MCF 10A (cell line): ENCODE measurements at places on chromosomes 5 and 9. TPM values are rescaled to one million over a fixed set of nuclear protein-coding genes. Genes with fewer than 3 reads are reported as not detected.
A peak's percentile ranks its signal among the peaks of the same experiment; 100 is the strongest.

GRCh38 chr9:93458712-93459111, 5.3 kb upstream of the FAM120AOS start:
- H3K4me1 ChIP-seq: peaks cover 54% of the 10 kb centered on the region
- H3K27ac ChIP-seq: no peak overlapping the region
- H3K4me3 ChIP-seq: peak overlapping the region; percentile 5
- peak; percentile 22 for DNase-seq

- no peak overlapping the region for H3K4me3 ChIP-seq
- H3K36me3 ChIP-seq: no peaks in the 10 kb centered on the region
- DNase-seq: no peak
- H3K27me3 ChIP-seq: no peaks in the 10 kb centered on the region
- no peak overlapping the region for H3K27ac ChIP-seq
- no peaks in the 10 kb centered on the region for H3K4me1 ChIP-seq
These were observed 163.7 kb downstream of the GAPVD1 start for GRCh38 chr9:125425170-125425897.

DNA sequence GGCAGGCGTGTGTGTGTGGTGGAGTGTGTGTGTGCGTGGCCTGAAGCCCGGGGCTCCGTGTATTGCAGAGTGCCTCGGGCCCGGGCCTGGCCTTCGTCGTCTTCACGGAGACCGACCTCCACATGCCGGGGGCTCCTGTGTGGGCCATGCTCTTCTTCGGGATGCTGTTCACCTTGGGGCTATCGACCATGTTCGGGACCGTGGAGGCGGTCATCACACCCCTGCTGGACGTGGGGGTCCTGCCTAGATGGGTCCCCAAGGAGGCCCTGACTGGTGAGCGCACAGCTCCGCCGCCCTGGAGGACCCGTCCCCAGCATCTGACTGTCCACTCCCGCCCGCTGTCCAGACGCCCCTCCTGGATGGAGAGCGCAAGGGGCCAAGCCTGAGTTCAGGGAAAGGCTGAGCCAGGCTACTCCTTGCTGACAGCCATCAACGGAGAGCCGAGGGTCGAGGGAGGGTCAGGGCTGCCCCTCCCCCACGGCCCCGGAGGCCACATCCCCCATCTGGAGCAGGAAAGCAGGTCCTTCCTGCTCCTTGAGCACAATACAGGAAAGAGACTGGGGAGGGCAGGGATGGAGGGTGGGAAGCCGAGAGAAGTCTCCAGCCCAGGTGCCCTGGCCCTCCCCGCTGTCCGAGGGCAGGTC, 18.4 kb downstream of the SLC6A18 start:
- H3K27me3 ChIP-seq: peaks cover 12% of the 10 kb centered on the region
- H3K36me3 ChIP-seq: no peaks in the 10 kb centered on the region
- DNase-seq: no peak
- H3K4me1 ChIP-seq: peaks cover 6% of the 10 kb centered on the region

Gene IRX1
- 13.8 and 15.5 TPM in 2 replicates for total RNA-seq

DNA sequence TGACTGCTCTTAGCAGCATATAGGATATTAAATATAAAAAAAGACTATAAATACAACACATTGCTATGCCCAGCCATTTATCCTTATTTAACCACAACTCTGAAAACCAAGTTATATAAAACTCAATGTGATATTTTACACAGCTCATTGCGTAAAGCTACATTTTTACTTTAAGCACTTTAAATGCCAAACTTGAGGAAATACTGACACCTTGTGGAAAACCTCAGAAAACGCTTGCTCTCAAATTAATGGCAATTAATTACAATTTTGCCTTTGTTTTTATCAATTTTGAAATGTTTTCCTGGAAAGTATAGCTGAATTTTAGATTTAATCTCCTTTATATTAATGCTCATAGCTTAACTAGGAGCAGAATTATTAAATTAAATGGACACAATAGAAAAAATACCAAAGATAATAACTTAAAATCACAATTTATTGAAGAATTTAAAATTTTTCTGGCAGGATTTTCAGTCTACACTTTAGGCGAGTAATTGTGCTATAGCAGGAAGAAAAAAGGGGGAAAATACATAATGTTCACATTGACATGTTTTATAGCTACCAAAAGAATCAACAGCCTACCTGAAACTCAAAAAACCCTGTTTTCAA, 25.2 kb upstream of the PLAC8L1 start:
- H3K4me3 ChIP-seq: no peak overlapping the region
- H3K4me1 ChIP-seq: no peaks in the 10 kb centered on the region
- no peaks in the 10 kb centered on the region for H3K27me3 ChIP-seq
- DNase-seq: peak; percentile 59

DNA sequence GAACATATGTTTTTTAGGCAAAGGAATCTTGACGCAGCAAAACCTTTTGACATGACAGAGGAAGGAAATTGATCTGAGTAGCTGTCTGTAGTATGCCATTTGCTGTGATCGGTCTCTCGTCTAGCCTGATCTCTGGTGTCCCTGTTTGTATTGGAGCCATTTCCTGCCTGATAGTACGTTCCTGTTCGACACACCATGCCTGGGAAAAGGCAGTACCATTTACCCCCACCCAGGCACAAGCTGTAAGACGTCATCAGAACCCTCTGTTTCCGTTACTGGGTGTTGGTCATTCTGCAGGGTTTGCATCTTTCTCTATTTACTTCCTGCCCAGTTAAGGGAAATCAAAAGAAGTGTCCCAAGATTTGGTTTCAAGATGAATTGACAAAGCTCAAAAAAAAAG, 129.7 kb downstream of the CEMIP2 start:
- no peak overlapping the region for H3K27ac ChIP-seq
- H3K27me3 ChIP-seq: no peaks in the 10 kb centered on the region
- no peaks in the 10 kb centered on the region for H3K36me3 ChIP-seq
- H3K4me1 ChIP-seq: no peaks in the 10 kb centered on the region

DNA sequence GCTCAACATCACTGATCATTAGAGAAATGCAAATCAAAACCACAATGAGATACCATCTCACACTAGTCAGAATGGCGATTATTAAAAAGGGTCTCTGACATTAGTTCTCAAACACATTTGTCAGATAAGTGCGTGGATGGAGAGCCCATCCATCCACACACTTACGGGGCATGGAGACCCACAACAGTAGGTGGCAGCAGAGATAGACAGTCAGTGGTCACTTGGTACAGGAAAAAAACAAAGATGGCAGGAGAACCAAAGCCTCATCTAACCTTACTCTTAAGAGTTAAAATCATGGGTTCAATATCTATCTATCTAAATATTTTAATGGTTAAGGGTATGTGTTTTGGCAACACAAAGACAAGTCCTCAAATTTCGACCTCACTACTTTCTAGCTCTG, 1378.7 kb upstream of the C9orf72 start:
- H3K4me1 ChIP-seq: no peaks in the 10 kb centered on the region
- DNase-seq: peak; percentile 8
- H3K4me3 ChIP-seq: no peak overlapping the region
- H3K27me3 ChIP-seq: no peaks in the 10 kb centered on the region

DNA sequence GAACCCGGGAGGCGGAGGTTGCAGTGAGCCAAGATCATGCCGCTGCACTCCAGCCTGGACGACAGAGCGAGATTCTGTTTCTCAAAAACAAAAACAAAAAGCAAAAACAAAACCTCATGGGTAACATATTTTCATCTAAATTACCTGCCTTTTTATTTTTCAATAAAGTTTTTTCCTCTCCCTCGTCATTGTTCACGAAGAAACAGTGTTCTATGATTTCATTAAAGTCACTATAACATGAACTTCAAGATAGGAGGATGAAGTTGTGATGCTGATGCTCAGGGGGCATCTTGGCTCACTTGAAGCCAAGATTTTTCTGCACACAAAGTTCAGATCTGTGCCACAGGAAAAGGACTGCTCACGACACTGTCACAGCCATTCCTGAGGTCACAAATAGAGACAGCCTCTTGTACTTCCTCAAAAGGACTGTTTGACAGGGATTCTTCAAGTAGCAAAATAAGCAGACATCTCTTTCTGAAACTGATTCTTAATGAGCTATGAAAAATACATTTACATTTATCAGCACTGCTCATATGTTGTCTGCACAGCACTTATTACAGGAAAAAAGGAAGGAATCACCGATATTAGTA, 16.1 kb downstream of the NIPSNAP3B start:
- no peaks in the 10 kb centered on the region for H3K4me1 ChIP-seq
- H3K27ac ChIP-seq: no peak overlapping the region
- DNase-seq: no peak
- no peak overlapping the region for H3K4me3 ChIP-seq
- no peaks in the 10 kb centered on the region for H3K36me3 ChIP-seq

DNA sequence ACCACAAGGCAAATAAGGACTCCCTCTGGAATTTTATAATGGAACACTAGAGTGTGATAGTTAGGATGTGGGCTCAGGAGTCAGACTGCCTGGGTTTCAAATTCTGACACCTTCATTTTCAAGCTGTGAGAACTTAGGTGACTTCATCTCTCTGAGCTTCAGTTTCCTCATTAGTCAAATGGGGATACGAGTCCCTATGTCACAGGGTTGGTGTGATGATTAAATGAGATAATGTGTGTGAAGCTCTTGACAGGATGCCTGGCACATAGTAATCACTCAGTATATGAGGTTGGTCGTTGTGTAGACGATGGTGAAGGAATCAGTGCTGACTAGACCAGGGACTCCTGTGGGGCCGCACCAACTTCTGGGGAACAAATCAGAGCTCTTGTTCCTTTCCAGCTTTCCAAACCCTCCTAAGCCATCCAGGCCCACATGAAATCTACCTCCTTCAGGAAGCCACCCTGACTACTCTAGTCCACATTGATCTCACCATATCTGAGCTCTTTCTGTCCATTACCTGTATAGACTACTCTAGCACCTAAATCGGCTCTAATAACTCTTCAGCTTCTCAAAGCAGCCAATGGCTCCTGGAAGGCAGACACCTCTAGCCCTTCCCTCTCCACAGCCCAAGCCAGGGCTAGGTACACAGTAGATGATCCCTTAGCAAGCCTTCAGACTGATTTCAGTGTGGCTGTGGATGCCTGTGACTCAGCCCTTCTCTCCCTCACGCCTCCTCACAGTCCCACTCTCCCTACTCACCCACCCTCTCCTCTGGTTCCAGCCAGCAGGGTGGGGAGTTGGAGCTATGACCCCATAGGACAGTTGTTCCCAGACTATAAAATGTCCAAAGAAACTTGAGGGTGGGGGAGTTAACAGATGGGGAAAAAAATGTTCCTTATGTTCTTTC, 2.5 kb upstream of the TCF7 start:
- no peaks in the 10 kb centered on the region for H3K27me3 ChIP-seq
- no peak overlapping the region for H3K4me3 ChIP-seq
- H3K27ac ChIP-seq: no peak overlapping the region
- H3K36me3 ChIP-seq: no peaks in the 10 kb centered on the region
- no peak for DNase-seq
